ENCODE measurements at places on chromosomes 2 and 18.

GRCh38 chr18:77651441-77651840, 401.8 kb downstream of the GALR1 start:
- DNase-seq, result no peak

DNA sequence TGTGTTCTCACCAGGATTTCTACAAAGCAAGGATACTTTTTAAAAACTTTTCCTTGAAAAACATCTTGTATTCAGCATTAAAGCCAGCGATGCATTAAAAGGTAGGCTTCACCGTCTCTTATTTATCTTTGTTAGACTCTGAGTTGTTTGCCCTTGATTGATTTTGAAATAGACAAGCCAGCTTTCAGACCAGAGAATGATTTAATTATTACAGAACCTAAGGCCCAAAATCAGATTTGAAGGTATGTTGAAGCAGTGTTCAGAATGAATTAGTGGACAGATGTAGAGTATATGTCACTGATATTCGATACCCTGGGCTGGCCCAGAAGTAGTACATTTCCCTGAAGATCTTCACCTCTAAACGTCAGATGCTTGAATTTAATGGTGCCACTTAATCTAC, 136.4 kb downstream of the THSD7B start:
- no peak for DNase-seq

- no peak for DNase-seq
Observed at GRCh38 chr2:171178993-171179392, 18.3 kb upstream of the TLK1 start.

DNA sequence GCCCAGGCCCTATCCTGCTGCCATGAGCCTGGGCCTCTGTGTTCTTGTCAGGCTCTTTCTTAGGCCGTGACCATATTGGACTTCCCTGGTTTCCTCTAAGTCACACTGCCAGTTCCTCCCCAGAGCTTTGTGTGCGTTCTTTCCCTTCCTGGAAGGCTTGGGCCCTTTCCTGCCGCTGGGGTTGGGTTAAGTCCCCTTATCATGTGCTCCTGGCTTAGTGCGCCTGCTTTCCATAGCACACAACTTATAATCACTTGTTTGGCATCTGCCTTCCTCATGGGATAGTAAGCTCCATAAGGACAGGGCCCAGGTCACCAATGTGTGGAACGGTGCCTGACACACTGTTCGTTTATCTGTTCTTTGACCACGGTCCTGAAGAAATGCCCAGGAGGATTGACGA, 31.3 kb downstream of the NIFK start:
- DNase-seq, result no peak

DNA sequence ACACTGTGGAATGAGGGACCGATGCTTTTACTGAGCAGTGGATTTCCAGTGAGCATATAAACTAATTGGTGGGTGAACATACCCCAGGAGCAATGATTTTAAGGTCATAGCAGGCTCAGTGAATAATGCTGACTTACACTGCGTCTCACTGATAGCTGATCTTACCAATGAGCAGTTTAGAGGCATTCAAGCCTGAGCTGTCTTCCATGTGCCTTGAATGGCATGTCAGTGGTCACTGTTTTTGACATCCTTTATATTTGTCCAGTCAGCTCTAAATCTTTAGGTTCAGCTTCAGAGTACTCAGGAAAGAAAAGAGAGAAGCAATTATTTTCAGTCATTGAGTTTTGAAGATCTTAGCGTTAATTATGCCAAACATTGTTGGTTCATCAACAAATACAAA, 88.3 kb downstream of the CAMKMT start:
- no peak for DNase-seq

GRCh38 chr2:171810422-171811244, 83.4 kb downstream of the SLC25A12 start:
- no peak for DNase-seq

GRCh38 chr18:48801728-48802542, 148.8 kb downstream of the SMAD7 start:
- DNase-seq, result no peak

- DNase-seq, result no peak
Observed at GRCh38 chr2:164840458-164840929, 1.1 kb downstream of the COBLL1 start.

- DNase-seq, result no peak
Observed at GRCh38 chr2:203973676-203974075, 37.1 kb downstream of the ICOS start.

- no peak for DNase-seq
Observed at GRCh38 chr2:102481931-102482330, 8.9 kb downstream of the SLC9A4 start.

- no peak for DNase-seq
Observed at GRCh38 chr18:77647472-77647871, 397.8 kb downstream of the GALR1 start.

DNA sequence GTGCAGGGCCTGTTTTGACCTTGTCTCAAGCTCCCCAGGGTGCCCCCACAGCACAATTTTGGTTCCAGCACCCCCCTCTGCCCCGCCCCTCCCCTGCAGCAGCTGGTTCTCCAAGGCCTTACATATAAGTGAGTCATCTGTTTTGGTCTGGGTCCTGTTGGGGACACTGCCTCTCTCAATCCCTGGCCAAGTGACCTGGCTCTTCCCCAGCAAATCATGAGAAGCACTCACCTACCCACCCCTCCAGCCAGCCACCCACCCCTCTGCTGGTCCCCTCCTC, 90.5 kb downstream of the INHBB start:
- no peak for DNase-seq

- no peak for DNase-seq
Observed at GRCh38 chr2:190693533-190694232, 44.8 kb downstream of the NAB1 start.

DNA sequence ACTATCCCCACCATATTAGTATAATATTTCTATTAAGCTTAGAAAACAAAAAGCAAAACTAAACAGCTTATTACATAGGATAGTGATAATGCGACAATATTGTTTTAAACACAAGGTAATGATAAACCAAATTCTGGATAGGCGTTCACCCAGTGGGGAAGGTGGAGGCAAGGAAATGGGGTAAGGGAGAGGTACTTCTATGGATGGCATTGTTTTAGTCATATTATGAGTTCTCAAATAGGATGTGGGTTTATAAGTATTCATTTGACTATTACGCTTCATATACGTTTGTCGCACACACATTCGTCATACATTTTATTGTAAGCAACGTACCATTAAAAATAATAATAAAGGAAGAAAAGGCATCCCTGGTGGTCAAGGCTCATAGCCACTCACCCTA, 88.8 kb upstream of the DNMT3A start:
- no peak for DNase-seq

DNA sequence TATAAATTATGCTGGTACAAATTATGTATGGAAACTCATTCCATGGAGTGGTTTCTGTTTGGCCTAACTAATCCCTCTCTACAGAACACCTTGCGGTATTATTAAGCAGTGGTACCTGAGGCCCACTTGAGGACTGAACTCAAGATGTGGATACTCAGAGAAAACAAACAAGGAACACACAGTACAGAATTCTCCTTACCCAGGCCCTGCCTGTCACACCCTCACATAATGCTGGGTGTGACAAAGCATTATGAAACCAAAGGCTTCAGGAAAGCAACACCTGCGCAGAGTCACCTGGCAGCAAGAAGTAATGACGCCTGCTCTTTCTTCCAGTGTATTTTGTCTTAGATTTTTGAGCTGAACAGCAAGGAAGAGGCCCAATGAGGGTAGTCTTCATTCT, 264.7 kb downstream of the PAX3 start:
- no peak for DNase-seq

DNA sequence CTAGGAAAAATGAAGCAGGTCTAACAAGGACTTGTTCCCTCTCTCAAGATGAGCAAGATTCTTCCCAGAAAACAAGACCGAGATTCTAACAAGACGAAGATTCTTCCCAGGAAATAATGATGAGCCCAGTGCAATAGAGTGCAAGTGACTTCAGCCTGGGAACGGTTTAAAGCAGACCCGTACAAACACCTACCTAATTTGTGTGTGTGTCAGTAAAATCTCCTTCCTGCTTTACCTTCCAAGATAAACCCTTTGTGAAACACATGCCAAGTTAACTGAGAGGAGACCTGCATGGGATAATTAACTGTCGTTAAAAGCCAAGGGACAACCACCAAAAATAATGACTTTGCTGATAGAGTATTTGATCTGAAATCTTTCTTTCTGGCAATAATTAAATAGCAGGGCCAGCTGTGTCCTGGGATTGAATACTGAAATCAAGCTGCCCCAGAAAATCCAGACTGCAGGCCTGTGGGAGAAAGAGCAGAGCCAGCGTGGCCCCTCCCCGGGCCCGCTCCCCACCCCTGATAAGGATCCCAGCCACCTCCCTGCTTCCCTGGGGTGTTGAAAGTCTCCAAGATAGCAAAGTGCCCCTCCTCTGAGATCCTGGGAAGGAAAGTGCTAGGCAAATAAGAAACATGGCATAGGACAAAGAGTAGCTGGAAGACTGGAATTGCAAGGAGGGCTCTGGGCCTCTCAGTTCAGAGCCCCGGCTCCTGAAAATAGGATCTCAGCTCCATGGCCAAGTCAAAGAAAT, 145.5 kb downstream of the CYP26B1 start:
- DNase-seq, result no peak

DNA sequence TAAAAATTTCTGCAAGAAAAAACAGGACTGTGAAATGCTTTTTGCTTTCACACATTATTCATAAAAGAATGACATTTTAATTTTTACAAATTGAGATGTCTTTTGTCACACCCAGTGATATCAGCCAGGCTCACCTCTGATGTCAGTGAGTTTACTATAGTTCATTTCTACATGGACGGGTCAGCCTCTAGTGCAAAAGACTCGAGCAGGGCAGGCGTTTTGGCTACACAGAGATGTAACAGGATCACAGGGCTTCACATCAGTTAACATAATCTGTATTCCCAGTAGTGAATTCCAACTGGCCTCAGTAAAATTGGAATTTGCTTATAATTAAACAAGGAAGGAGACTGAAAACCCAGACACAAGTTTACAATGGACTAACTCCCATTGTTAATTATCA, 275.6 kb upstream of the ZSWIM2 start:
- DNase-seq, result no peak

DNA sequence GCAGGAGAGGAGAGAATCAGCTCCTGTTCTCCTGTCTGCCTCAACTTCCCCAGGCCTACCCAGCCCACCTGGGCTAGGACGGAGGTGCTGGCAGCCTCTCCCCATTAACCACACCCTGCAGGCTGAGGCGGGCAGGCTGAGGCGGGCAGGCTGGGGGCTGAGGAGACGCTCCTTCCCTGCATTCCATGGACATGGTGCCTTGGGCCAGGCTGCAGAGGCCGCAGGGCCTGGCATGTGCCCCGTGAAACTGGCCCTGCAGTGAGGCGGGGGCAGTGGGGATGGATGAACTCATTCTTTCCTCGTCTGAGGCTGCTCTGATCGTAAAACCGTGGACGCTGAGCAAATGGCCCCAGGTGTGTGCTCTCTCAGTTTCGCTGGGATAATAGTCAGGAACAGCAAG, 84.7 kb upstream of the LAPTM4A start:
- no peak for DNase-seq

GRCh38 chr2:131493199-131493968, 1.2 kb upstream of the MZT2A start:
- DNase-seq, result no peak

All from activated naive CD4-positive, alpha-beta T cell treated with Interleukin-2 at 50 U/mL for 16 hours (primary cell).